ENCODE measurements at places on chromosomes 16 and 17.
A peak's percentile ranks its signal among the peaks of the same experiment; 100 is the strongest.

DNA sequence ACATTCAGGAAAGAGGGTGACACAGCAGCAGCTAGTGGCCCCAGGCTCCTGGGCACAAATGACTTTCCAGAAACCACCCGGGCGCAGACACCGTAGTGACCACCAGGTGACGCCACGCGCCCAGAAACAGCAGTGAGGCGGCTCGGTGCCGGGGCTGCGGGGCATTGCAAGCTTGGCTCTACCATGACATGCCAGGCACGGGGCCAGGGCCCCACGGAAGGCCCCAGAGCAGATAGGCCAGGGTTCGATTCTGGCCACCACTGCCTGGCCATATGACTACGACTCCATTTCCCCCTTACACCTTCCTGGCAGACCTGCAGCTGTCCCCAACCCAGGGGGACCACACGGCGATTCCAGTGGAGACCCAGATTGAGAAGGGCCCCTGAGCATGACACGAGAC is 6.7 kb downstream of the RHBDF1 start:
- peak; percentile 83 for DNase-seq

DNA sequence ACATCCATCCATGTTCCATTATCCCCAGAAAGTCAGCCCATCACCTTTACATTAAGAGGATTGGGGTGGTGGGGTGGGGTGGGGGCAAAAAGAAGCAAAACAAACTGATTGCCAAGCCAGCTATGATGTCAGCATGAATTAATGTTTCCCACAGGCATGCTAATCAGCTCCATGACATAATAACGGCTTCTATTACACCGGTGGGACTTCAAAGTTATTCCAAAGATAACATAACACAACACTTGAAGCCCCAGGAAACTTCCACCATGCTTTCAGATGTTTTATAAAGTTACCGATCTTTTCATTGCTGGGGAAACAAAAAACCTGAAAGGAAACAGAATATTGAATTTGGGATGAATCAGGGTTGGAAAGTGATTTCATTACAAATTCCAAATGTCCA is 155.9 kb upstream of the IRX5 start:
- DNase-seq = no peak

GRCh38 chr16:4489030-4489429 is 12.8 kb downstream of the HMOX2 start:
- DNase-seq = no peak

DNA sequence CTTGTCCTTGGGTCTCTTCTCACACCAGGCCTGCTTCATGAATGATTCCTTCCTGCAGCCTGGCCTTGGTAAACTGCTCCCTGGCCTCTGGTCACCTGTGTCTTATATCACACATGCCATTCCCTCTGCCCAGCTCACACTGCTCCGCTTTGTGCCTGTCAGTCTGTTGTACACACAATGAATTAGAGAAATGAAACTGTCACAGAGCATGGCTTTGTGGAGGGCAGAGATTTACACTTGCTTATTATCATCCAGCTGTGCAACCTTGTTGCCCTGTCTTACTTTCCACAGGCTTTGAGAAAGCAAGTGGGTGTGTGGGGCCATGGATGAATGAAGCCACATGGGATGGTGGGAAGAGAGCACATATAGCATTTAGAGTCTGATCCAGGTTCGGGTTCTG is 22.4 kb downstream of the ALDH3A2 start:
- DNase-seq = no peak

- no peak for DNase-seq
Observed at GRCh38 chr16:73350707-73351452, 303.0 kb upstream of the ZFHX3 start.

- no peak for DNase-seq
Observed at GRCh38 chr17:55414983-55415382, 6.7 kb downstream of the MMD start.

GRCh38 chr16:80557037-80557436 is 16.2 kb downstream of the DYNLRB2 start:
- DNase-seq = no peak

DNA sequence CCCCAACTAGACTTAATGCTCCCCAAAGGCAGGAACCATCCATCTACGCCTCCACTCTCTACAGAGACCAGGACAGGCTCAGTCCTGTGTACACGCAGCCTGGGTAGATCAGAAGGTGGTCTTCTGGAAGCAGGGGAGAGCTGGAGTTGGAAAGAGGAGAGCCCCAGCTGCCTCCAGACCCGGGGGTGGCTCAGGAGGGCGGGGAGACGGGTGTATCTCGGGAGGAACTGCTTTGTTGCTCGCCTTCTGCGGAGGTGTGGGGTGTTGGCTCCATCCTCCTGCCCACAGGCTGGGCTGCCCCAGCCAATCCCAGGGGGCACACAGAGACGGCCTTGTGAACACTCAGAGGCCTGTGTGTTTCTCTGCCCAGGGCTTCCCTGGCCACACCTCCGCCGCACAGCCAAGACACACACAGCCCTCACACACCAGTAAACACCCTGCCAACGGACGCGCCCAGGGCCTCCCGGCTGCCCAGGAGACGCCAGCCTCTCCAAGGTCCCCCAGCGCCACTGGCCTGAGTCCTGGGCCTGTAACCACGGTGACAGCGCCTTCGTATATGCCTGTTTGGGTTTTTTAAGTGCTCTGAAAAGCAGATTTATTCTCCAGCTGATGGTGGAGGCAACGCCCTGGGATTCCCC is 143.4 kb upstream of the CDC42EP4 start:
- no peak for DNase-seq

GRCh38 chr16:55701442-55702319 is 45.9 kb downstream of the SLC6A2 start:
- DNase-seq = peak; percentile 30

- no peak for DNase-seq
Observed at GRCh38 chr16:2904922-2905240, 6.8 kb upstream of the FLYWCH1 start.

GRCh38 chr16:11478431-11479119 is 108.1 kb downstream of the LITAF start:
- no peak for DNase-seq

- DNase-seq = no peak
Observed at GRCh38 chr16:57383276-57384247, 11.3 kb downstream of the CX3CL1 start.

GRCh38 chr17:42779936-42780850 is at the start of gene WNK4:
Gene WNK4, plus strand, starts transcription at chr17:42780610. Its CDS starts 89 bp downstream, at chr17:42780699.
- no peak for DNase-seq

GRCh38 chr17:45218895-45219661 is 2.6 kb upstream of the FMNL1 start:
- DNase-seq = peak; percentile 88

DNA sequence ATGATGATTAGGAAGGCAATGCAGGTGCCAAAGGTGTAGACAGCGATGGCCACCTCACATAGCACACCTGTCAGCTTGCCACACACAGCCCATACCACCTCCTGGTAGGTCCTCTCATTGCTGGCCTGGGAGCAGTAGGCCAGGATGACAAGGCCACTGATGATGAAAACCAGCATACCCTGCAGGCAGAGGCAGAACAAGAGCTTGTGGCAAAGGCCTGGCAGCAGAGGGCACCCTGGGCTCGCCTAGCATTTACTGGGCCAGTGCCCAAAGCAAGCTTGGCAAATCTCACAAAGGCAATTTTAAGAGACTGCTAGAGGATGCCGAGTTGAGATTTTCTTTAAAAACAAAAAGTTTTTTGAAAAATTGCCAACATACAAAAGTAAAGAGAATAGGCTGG is 5.9 kb downstream of the SLC38A7 start:
- no peak for DNase-seq

- no peak for DNase-seq
Observed at GRCh38 chr16:55426865-55427484, 52.0 kb upstream of the MMP2 start.

DNA sequence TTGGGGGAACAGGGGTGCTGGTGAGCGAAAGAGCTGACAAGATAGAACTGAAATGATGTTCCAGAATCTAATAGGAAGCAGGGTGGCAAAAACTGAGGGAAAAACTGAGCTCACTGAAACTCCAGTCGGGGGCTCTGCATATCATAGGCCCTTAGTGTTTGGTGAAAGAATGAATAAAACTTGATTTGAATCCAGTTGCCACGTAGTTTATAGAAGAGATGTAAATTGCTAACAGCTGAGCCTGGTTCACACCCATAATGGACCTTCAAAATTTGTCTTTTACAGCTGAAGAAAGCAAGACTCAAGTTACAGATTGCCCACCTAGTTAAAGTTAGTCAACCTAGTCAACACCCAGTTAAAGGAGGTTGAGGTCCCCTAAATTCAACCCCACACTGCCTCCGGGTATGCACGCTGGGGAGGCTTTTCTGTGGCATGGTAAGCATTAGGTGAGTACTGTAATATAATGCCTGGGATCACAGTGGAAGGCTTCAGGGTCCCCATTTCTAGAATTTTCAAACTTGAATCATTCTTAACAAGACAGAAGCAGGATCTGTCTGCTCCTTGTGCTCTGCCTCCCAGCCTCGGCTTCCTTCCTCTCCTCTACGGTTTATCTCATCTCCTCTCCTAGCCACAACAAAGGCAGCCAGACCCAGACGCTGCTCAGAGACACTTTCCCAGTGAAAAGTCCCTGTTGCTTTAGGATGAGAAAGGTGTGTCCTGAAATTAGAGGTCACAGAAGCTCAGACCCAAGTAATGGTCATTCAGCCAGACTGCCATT is 26.9 kb upstream of the SUPT4H1 start:
- DNase-seq = no peak

DNA sequence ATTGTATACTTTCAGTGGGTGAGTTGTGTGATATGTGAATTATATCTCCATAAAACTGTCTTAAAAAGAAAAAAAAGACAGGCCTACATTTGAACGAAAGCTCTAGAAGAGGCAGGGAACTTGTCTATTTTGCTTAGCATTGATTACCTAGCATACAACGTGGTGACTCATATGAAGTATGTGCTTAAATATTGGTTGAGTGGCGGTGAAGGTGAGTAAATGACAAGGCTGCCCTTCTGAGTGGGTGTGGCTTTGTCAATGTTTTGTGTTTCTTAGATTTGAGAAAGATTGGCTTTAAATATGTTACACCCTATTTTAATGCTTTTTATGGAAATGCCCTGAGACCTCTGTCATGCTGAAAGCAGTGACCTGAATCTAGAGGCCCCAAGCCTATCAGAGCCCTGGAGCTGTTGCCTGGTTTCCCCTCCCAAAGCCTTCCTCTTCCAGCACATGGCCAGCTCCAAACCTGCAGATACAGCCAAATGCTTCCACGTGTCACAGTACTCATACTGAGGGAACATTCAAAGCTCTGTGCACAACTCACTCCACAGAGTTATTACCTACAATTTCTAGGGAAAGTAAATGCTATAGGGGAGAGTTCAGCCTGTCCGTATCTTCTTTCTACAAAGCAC is 260.0 kb downstream of the PHKB start:
- no peak for DNase-seq

- DNase-seq = no peak
Observed at GRCh38 chr17:39090908-39091665, 60.4 kb downstream of the PLXDC1 start.

- DNase-seq = peak; percentile 98
Observed at GRCh38 chr17:21043296-21044232, 753 bp upstream of the USP22 start.

DNA sequence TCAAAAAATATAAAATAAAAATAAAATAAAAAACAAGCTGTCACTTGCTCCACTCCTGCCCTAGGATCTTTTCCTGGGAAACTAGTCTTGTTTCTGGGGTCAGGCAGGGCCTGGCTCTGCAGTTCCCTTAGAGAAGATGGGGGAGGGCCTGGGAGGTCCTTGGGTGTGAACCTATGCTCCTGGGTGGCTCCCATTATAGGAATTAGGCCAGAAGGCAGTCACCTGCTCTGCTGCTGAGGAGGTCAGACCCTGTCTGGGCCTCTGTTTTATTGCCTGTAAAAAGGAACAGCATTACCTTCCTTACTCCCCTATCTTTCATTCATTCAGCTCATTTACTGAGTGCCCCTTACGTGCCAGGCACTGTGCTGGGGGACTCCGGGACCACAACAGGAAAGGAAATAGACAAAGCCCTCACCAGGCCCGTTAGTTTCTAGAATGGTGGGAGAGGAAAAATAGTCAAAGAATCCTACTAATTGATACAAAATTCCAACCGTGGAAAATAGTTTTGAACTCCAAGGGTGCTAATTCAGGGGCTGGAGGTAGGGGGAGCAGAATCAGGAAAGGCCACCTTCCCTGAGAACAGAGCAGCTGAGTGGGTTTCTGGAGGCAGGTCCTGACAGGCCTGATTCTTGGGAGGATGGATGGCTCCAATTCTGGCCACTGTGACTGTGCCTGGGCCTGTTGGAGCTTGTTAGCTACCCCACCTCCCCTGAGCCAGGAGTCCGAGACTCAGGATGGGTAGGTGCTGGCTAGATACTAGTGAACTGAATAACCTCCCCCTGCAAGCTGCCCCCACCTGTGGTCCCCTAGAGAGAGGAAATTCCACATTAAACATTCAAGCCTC is 1.3 kb upstream of the SLC46A1 start:
- no peak for DNase-seq

DNA sequence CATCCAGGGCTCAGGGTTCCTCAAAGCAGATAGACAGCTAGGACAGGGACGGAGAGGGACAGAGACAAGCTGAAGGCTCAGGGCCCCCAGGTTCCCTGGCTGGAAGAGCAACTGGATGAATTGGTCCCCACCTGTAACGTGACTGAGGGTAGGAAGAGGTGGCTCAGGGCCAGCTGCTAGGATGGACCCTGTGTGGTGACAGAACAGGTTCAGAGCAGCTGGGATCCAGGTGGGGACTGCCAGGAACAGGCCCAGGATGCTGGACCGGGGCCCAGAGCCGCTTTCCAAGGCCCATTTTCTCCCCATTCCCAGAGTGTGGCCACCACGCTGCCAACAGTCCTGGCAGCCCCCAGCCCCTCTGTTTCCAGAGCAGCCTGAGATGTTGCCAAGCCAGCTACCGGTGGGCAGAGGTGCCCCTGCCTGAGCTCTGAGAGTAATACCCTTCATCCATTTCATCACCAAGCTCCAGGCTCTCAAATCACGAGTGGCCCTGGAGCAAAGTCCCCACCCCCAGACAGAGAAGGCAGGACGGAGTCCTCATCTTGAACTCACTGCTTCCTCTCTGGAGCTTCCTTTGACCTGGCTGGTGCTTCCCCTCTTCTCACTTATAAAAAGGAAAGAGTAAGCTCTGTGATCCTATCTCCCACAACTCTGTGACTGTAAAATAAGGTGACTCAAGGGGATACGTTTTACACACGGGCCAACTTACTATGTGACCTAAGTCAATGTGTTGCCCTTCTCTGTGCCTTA is 79.6 kb downstream of the TMEM132E start:
- no peak for DNase-seq

DNA sequence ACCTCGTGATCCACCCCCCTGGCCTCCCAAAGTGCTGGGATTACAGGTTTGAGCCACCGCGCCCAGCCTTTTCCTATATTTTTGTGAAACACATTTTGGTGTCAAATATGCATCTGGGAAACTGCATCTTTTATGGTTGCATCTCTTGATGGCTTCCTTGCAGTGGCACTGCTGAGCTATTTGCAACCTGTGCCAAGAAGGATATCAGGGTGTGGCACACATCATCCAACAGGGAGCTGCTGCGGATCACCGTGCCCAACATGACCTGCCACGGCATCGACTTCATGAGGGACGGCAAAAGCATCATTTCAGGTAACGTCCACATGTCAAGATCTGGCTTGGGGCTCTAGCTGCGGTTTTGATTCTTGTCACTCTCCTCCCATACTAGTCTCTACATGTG is 16.8 kb upstream of the USP43 start:
- no peak for DNase-seq
